Fibroblast of skin of scalp (primary cell): ENCODE measurements at places on chromosomes 2 and 18.

DNA sequence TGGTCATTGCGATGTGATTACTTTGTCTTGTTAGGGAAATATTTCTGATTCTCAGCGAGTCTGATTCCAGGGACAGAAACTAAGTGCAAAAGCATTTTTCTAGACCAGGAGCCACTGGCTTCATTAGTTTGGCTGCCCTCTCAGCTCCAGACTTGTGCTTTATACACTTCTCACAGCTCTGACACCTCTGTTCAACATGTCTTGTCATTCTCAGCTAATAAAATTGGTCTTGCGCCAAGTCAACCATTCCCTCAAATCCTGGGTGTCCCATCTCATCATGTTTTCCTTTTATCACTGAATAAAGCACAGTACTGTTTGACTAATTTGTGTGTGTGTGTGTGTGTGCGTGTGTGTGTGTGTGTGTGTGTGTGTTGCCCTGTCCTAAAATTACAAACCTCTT, 215.5 kb upstream of the EPHA4 start:
- no peak for DNase-seq

GRCh38 chr2:120367649-120368048, 21.7 kb downstream of the INHBB start:
- peak; percentile 63 for DNase-seq

GRCh38 chr18:53817976-53818950, 406.2 kb downstream of the MBD2 start:
- peak; percentile 24 for DNase-seq

DNA sequence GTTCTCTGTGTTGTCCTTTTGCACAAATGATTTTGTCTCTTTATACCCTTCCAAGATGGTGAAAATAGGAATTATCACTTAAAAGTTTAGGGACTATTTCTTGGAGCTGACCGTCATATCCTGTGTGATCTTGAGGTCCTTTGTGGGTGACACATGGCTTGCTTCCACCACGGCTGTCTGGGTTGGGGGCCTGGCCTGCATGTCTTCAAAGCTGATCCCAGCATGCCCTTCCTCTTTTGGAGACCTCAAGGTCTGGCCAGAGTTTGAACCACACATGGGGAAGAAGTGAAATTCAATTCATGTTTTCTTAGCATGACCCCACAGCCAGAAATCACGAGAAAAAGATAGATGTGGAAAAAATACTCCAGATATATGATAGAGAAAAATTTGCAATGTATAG, 14.0 kb downstream of the SFTPB start:
- no peak for DNase-seq

- no peak for DNase-seq
Measured at GRCh38 chr2:48515513-48515985, 14.4 kb upstream of the STON1 start.

- DNase-seq: no peak
Measured at GRCh38 chr2:65913813-65914212, 481.4 kb upstream of the SPRED2 start.

DNA sequence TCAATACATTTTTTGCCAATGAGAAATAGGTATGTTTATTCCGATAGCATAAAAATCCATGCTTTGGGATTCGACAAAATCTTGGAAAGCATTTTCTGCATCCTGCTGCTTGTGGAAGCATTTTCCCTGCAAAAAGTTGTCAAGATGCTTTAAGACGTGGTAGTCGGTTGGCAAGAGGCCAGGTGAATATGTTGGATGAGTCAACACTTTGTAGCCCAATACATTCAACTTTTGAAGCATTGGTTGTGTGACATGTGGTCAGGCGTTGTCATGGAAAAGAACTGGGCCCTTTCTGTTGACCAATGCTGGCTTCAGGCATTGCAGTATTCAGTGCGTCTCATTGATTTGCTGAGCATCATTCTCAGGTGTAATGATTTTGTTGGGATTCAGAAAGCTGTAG, 764.5 kb downstream of the TRIB2 start:
- no peak for DNase-seq

GRCh38 chr2:165902934-165903333, 50.6 kb downstream of the TTC21B start:
- peak; percentile 35 for DNase-seq

DNA sequence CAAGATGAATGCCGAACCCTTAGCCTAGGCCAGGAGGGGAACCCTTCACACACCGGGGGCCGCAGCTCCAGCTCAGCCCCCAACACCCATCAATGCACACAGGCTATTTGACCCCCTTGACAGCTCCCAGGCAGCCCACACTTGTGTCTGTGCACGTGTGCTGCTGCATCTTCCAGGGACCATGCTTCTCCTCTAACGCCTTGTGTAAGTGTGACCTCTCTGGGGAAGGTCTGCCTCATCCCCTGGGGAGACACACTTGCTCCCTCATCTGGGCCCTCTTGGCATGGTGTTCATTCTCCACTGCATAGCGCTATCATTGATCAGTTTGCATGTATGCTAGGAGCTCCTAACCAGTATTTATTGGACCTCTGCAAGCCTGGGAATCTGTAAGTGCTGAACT, 120.0 kb upstream of the FHL2 start:
- no peak for DNase-seq

GRCh38 chr2:73886357-73886756, 6.5 kb upstream of the ACTG2 start:
- DNase-seq: no peak

- no peak for DNase-seq
Measured at GRCh38 chr2:10397878-10398277, 50.2 kb downstream of the ODC1 start.

GRCh38 chr2:17649026-17649425, 104.6 kb downstream of the SMC6 start:
- no peak for DNase-seq

DNA sequence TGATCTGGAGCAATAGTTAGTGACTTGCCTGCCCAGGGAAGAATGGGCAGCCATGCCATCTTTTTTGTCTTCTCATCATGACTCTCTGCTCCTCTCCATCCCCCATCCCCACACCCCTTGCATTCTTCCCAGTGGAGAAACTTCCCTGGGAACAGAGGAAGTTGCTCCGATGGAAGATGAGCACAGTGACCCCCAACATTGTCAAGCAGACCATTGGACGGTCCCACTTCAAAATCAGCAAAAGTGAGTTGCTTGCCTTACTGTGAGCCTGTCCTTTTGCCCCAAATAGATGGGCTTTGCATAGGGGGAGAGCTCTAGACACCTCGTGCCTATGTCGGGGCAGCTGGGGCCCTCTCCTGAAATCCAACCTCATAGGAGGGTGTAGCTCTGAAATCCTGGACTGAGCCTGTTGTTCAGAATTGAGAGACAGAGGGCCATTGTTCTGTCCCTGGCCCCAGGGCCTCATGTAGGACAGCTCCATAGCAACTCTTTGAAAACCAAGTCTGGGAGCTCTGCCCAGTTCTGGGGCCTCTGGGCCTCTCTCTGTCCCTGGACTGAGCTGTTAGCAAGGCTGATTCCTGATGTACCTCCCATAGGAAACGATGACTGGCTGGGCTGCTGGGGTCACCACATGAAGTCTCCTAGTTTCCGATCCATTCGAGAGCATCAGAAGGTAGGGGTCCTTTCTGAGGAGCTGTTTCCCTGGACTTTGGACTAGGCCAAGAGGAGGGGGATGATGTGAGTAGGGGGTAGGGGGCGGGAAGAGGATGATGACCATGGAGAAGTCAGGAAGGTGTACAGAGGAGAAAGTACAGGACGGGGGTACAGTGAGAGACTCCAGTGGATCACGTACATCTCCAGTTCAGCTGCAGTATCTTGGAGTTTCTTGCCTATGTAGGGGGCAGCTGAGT, 35.2 kb downstream of the TTLL4 start:
- DNase-seq: no peak

- DNase-seq: no peak
Measured at GRCh38 chr2:182048088-182048487, 62.4 kb downstream of the PPP1R1C start.

GRCh38 chr2:1653956-1654695, 90.2 kb downstream of the PXDN start:
- DNase-seq: peak; percentile 92

DNA sequence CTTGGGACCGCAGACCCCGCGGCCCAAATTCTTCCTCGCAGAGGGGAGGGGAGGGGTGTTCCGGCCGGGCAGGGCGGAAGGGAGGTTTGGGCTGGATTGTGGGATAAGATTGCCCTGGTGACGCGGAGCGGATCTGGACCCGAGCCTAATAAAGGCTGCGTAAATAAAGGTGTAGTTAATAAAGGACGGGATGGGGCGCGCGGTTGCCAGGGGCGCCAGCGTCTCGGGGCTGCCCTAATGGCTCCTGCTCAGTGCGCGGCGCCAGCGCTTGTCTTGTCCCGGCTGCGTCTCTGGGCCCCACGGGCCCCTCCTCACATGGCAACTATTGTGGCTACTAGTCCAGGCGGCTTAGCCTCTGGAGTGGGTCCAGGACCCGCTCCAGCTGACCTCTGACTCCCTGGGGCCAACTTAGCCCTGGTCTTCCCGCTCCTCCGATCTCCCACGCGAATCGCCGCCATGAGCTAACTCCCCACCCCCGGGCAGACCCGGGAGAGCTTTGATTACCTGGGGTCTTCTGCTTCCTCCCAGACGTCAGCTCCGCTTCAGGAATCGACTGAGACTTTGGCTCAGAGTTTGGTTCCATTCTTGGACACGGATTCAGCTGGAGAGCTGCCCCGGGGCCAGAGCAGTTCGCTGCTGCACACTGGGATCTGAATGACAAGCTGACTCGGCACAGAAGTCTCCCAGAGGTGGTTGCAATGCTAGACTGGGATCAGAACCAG, 36.5 kb downstream of the SLC25A52 start:
- DNase-seq: no peak

GRCh38 chr2:210562091-210562490, 5.7 kb downstream of the CPS1 start:
- no peak for DNase-seq

DNA sequence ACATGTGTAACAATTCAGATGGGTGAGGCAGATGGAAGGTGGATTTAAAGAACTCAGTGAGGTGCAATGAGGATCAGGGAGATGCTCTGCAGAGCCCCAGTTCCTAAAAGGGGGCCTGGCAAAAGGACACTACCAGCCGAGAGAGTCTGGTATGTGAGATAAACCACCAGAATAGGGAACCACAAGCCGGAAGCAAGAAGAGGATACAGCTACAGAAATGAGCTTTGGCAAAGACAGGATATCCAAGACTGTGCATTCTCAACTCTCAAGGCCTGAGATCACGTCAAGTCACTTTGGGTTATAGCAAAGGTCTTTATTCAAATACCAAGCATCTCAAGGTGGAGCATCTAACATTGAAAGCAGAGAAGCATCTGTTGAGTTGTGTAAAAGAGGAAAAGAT, 293.5 kb downstream of the ARHGAP15 start:
- DNase-seq: no peak

- no peak for DNase-seq
Measured at GRCh38 chr18:50312296-50313030, 25.0 kb upstream of the CXXC1 start.

DNA sequence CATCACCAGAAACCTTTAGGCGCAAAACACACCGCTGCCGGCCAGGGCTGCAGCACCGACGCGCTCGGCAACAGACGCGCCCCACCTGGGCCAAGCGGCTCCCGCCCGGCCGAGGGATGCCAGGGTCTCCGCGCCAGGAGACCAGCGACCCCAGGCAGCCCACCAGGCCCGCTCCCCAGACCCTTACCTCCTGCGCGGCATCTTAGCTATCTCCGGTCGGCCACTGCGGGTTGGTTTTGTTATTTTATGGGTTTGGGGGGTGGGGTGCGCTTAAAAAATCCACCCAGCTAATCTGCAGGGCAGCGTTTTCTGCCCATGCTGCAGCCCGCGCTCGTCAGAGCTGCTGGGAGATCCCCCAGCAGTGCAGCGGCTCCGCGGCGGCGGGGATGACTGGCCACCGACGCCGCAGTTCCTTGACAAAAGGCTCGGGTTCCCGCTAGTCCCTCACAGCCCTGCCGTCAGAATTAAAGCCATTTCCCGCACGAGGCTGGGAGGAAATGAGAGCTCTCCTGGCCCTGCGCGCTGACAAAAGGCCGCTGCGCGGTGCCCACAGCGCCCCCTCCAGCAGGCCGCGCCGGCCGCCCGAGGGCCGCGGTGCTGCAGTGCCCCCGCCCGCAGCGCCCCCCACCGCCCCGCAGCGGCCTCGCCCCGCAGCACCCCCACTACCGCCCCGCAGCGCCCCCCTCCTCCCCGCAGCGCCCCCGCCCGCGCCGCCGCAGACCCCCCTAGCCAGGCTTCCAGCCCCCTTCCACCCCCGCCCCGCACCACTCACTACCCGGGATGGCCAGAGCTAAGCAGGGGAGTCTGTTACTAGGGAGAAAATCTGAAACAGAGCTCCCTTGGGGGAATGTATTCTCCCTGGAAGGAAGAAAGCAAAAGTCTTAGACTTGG, at the start of gene ADD2:
ADD2 (minus strand) TSS at position 502 of the 891 bp plus-strand sequence. CDS start 61,792 bp downstream, outside the sequence.
- DNase-seq: peak; percentile 48

DNA sequence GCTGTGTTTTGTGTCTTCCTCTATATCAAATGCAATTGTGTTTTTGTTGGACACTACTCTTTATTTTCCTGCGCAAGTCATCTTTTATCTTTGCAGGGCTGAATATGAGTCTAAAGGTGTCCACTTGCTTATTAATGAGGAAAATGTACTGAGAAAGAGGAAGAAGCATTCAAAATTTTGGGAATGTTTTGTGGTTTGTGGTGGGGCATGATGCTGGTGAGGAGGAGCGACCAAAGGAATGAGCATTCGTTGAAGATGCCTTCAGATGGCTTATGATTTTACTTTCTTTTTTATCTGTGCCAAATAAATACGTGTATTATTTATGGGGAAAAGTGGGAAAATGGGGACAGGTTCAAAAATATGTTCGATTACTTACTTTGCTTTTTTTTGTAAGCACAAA, 63.9 kb upstream of the SMIM21 start:
- peak; percentile 47 for DNase-seq

GRCh38 chr2:71156573-71156972, 26.1 kb downstream of the MPHOSPH10 start:
- DNase-seq: peak; percentile 63

DNA sequence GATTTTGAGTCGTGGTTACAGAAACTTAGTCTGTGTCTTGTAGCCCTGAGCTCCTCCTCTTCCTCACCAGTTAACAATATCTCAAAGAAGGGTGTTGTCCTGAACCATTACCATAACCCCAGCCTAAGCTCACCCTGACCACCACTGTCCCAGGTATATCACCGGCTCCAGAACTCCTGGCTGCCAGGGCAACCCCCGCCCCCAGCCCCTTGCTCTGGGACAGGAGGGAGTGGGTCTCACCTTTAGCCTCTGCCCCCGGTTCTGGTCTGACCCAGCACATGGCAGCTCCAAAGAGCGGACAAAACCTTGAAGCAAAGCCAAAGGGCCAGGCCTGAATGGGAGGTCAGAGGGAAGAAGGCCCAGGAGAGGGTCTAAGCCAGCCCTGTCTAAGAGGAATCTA, 5.6 kb upstream of the PSMD1 start:
- DNase-seq: no peak

DNA sequence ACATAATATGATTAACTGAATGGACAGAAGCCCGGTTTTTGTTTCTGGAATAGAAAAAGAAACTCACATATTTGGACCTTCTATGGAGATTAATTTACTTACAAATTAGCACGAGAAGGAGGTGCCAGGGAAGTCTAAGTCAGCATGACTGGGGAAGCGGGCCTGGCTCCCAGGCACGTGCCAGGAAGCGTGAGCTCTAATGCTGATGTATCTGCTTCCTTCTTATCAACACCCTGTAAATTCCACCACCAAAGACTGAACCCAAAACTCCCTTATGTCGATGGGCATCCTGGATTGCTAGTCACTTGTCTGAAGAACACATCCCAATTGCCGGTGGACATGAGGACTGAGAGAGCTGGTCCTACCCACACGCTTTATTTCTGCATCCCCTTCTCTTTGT, 134.5 kb downstream of the GALNT14 start:
- DNase-seq: no peak
